Natural killer cell (primary cell): ENCODE measurements at places on chromosomes 16 and 17.

DNA sequence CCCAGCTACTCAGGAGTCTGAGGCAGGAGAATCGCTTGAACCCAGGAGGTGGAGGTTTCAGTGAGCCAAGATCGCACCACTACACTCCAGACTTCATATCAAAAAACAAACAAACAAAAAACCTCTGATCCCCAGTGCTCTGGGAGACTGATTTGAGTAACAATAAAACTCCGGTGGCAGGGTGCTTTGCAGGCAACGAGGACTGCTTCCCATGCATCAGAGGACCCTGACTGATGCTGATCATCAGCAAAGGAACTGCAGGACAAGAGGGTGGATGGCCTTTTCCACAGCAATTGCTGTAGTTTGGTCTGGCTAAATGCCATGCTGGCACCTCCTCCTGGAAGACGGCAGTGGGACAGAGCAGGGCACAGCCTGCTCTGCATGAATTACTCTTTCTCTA lies 6.4 kb upstream of the SLC39A11 start:
- peaks cover 21% of the 10 kb centered on the region for H3K4me1 ChIP-seq
- H3K27me3 ChIP-seq, result no peaks in the 10 kb centered on the region
- H3K27ac ChIP-seq, result no peak overlapping the region
- DNase-seq, result no peak

GRCh38 chr16:64144617-64145016 lies 977.2 kb downstream of the CDH11 start:
- no peak overlapping the region for H3K27ac ChIP-seq
- H3K27me3 ChIP-seq, result no peaks in the 10 kb centered on the region
- no peaks in the 10 kb centered on the region for H3K36me3 ChIP-seq
- no peak overlapping the region for H3K4me3 ChIP-seq

- H3K4me1 ChIP-seq, result no peaks in the 10 kb centered on the region
- no peak for DNase-seq
- H3K27ac ChIP-seq, result no peak overlapping the region
- H3K27me3 ChIP-seq, result peaks cover 2% of the 10 kb centered on the region
- no peak overlapping the region for H3K4me3 ChIP-seq
- H3K36me3 ChIP-seq, result no peaks in the 10 kb centered on the region
Observed at GRCh38 chr17:61425682-61426481, 26.2 kb downstream of the TBX2 start.

- H3K36me3 ChIP-seq, result no peaks in the 10 kb centered on the region
- H3K4me1 ChIP-seq, result peaks cover 4% of the 10 kb centered on the region
- DNase-seq, result no peak
Observed at GRCh38 chr16:17324451-17324850, 146.3 kb downstream of the XYLT1 start.
